Stimulated activated naive CD8-positive, alpha-beta T cell treated with anti-CD3 and anti-CD28 coated beads, Interleukin-15, Interleukin-2, amounts not matched to agents 100 U/mL and 50 U/mL, for 24 hours (primary cell): ENCODE measurements at places on chromosomes 12 and 14.

- DNase-seq: no peak
Observed at GRCh38 chr12:8844665-8845064, 22.2 kb downstream of the A2ML1 start.

DNA sequence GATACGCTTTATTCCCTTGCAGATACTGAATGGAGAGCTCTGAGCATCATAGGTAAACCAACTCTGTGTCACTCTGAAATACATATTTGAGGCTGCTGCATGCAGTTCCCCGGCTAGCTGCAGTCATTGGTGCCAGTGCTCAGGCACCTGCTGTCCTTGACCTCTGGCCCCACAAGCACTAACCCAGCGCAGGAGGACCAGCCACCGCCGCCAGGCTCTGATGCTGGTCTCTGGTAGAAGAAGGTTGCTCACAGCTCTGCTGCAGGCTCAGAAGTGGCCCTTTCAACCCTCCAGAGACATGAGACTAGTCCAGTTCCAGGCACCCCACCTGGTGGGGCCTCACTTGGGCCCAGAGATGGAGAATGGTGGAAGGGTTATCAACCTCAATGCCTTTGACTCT, 34.5 kb upstream of the PTPRB start:
- DNase-seq: no peak

GRCh38 chr12:14854586-14855183, 11.4 kb upstream of the ART4 start:
- no peak for DNase-seq

- DNase-seq: peak; percentile 23
Observed at GRCh38 chr14:32203928-32204357, 874 bp upstream of the RNU6-8 start.

- DNase-seq: no peak
Observed at GRCh38 chr14:99672506-99673304, 11.4 kb upstream of the CYP46A1 start.

- no peak for DNase-seq
Observed at GRCh38 chr12:122850048-122850445, 14.8 kb downstream of the HIP1R start.

GRCh38 chr14:37587131-37587803, 7.8 kb downstream of the FOXA1 start:
- no peak for DNase-seq

- DNase-seq: no peak
Observed at GRCh38 chr14:82951171-82951570, 1417.5 kb upstream of the SEL1L start.

- DNase-seq: peak; percentile 77
Observed at GRCh38 chr12:57214398-57214781, 2.2 kb upstream of the NXPH4 start.

GRCh38 chr14:26730929-26731618, 133.2 kb upstream of the NOVA1 start:
- DNase-seq: no peak

DNA sequence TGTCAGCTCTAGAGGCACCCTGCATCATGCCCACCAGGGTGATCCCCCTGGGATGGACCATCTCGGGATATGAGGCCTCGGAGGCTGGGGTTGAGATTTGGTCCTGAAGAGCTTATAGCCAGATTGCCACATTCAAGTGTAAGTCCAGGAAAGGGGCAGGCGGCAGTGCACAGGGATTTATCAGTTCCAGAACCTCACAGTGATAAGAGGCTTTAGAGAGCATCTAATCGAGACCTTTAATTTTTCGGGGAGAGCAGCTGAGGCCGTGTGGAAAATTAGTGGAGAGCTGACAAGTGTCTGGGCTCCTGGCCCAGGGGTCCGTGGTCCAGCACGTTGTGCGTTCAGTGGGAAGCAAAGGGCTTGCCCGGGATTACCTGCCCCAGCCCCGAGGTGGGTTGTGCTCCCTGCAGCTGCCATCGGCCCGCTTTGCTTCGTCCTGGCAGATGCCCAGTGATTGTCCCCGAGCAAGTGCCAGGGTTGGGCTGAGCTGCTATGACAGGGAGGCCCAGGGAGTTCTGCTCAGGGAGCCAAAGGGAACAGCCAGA, 52.1 kb downstream of the C14orf132 start:
- DNase-seq: no peak

DNA sequence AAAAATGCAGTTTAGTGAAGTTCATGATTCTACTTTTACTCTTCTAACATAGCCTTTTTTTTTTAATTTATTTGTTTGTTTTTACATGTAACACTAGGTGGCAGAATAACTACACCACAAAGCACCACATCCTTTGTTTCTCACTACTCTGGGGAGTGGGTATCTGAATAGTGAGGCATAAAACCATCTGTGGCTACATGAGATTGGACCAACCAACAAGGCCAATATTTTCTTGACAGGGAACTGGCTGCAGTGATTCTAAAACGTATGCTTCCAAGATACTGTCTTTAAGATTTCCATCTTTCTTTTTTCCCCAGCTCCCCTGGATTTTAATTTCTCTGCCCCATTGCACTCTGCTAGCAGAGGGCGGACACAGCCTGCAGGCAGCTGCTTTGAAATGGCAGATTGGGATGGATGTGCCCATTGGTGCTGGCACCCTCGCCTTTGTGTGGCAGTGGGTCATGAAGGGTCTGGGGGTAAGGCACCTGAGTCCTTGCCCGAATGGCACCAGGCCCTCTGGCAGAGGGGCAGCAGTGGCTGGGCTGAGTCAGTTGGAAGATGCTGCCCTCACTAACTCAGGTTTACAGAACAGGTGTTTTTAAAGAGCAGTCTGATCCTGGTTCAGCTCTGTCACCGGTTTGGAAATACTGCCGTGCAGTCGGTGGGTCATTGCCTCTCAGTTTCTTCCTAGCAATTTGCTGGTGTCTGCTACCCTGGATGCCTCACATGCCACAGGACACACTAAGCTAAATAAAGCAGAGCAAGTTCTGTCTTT, 429.1 kb downstream of the RAD51B start:
- no peak for DNase-seq

- no peak for DNase-seq
Observed at GRCh38 chr12:121990692-121991603, 30.7 kb upstream of the BCL7A start.

DNA sequence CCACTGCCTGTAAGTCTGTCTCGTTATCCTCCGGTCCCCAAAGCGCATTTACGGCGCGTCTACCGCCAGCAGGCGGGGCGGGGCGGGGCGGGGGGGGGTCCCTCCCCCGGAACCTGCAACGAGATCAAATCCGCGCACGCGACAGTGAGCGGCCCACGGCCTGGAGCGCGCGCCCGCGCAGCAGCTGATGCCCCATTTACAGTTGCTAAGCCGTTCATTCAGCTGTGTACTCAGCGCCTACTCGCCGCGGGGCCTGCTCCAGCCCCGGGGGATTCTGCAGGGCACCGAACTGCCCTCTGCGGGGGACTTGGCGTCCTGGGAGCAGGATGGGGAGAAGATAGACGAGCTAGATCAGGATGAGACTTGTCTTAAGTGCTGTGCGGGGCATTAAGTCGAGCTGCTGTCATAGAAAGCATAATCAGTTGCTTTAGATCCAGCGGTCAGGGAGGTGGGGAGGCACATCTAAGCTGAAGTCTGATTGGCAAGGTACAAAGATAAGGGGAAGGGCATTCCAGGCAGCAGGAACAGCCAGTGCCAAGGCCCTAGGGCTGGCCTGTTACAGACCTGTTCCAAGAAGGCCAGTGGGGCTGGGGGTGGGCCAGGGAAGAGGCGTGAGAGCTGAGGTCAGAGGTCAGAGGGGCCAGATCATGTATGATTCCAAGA, 1.4 kb upstream of the CCDC85C start:
- DNase-seq: peak; percentile 64

DNA sequence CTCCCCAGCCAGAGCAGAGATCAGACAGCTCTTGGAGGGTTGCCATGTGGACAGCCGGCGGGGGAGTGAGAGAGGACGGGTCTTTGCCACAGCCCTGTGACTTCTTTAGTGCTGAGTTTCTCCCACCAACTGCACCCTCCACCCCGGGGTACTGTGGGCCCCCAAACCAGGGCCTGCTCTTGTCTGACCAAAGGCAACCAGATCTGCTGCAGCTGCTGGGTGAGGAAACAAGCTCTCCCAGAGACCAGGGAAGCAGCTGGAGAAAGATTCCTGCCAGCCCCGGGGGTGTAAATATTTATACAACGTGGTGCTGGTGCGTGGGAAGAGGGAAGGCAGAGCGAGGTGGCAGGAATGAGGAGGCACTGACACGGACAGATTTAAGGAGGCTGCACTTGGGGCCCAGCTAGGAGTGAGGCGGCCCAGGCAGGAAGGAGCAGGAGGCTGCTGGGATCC, 14.3 kb upstream of the ZFP36L1 start:
- DNase-seq: no peak

DNA sequence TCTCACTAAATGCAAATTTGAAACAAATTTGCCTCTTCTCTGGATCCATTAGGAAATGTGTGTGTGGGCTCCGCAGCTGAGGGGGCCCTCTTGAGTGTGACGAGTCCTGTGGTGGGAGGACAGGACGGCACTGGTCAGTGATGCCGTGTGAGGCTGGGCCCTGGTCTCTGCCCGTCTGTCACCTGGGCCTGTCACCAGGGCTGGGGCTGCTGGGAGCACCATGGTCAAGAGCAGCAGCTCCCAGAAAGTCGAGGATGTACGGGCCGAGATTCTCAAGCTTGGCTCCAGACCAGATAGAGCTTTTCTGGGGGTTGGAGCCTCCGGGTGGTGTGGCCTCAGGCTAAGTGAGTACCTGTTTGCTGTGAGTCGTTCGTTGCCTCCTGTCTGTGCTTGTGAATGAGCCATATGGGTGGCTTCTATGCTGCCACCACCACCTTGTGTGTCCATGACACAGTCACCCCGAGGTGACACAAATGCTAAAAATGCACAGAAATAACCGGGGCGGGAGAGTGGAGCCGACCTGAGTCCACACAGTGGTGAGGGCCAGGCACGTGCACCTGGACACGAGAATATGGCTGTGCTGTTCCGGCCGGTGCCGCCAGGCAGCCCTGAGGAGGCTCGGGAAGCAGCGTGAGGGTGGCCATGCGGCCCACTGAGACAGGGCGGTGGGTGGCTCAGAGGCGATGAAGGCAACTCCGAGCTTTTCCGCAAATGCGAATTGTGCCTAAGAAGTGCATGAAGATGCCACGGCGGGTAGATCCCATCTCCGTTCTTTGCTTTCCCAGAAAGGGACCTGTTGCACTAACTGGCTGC, 8.7 kb downstream of the PGAM5 start:
- no peak for DNase-seq

DNA sequence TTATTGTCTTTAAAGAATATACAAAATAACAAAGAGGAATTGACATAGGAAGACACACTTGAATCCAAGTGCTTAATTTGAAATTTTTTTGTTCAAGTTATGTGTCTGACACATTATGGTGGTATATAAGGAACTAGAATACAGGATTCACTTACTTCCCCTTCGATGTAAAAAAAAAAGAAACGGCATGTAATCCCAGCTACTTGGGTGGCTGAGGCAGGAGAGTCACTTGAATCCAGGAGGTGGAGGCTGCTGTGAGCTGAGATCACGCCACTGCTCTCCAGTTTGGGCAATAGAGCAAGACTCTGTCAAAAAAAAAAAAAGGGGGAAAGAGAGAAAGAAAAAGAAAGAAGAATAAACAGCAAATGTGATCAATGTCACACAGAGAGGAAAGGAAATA, 8.9 kb downstream of the CLEC12A start:
- DNase-seq: no peak

DNA sequence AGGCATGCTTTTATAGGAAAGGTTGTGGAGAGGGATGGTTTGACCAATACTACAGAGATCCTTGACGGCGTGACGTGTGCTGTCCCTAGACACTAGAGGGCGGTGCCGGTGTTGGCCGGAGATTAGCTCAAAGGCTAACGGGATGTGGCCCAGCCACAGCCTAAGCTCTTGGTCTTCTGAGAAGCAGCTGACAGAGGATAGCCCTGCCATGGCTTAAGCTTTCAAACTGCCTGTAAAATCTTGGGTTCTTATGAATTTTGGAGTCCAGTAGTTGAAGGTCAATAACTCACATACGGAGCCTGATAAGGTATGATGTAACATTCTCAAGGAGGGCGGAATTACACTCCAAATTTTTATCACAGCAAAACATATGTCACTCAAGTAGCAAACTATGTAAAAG, 515.7 kb upstream of the ATXN7L3B start:
- DNase-seq: peak; percentile 28

DNA sequence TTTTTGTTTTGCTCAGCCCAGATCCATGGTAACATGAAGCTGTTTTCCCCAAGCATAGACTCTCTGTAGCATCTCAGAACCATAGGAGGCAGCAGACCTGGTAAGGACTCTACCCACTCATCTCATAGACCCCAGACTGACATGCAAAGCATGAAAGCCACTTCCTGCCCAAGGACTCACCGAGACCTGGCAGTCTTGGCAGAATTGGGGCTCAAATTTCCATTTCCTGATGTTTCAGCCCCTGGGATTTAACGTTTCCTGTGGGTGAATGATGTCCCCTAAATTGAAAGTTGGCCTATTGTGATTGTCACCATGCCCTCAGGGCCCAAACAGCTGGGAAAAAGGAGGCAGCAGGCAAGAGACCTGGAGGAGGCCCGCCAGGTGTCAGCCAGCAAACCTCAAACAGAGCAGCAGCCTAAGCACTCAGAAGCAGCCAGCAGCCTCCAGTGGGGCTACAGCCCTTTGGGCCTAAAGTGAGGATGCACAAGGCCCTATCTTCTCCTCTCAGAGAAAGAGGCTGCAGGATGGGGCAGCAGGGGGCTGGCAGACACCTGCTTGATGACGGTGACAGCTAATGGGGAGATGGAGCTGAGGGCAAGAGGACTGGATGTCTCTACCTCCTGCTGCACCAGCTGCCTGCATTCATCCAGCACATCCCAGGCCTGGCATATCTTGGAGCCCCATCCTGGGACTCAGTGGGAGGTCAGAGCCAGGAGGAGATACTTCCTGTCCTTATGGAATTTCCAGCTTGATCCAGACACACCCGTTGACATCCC, 8.5 kb downstream of the KRT85 start:
- DNase-seq: peak; percentile 33

GRCh38 chr14:102516531-102517391, 7.2 kb upstream of the ANKRD9 start:
- peak; percentile 79 for DNase-seq

DNA sequence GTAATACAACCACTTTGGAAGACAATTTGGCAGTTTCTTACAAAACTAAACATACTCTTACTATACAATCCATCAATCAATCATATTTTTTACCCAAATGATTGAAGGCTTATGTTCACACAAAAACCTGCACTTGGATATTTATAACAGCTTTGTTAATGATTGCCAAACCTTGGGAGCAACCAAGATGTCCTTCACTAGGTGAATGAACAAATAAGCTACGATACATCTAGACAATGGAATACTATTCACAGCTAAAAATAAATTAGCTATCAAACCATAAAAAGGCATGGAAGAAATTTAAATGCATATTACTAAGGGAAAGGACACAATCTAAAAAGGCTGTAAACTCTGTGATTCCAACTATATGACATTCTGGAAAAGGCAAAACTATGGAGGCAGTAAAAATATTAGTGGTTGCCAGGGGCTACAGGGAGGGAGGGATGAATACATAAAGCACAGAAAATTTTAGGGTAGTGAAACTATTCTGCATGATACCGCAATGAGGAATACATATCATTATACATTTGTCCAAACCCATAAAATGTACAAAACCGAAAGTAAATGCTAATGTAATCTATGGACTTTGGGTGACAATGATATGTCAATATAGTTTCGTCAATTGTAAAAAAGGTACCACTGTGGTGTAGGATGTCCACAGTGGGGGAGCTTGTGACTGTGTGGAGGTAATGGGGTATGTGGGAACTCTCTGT, 70.5 kb downstream of the GPR65 start:
- DNase-seq: no peak

- no peak for DNase-seq
Observed at GRCh38 chr14:64422005-64422404, 33.9 kb downstream of the MTHFD1 start.
